ENCODE measurements at places on chromosomes 4 and X.

GRCh38 chr4:158758142-158758541 is 10.7 kb upstream of the FNIP2 start:
- no peak for DNase-seq

DNA sequence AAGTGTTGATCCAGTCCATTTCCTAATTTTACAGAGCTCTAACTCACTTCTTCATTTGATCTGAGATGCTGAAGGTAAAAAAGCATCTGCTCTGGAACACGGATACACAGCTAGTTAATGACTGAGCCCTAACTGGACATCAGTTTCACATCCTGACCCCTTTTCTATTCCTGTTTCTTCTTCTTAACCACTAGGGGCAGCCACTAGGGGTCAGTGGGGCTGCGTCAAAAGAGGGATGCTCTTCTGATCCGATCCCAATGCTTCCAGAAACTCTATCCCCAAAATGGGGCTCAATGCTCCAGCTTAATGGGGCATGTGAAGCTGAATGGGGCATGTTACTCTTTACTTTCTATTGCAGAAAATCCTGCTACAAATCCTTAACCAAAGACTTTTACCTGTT is 33.4 kb upstream of the PHKA2 start:
- peak; percentile 3 for DNase-seq

DNA sequence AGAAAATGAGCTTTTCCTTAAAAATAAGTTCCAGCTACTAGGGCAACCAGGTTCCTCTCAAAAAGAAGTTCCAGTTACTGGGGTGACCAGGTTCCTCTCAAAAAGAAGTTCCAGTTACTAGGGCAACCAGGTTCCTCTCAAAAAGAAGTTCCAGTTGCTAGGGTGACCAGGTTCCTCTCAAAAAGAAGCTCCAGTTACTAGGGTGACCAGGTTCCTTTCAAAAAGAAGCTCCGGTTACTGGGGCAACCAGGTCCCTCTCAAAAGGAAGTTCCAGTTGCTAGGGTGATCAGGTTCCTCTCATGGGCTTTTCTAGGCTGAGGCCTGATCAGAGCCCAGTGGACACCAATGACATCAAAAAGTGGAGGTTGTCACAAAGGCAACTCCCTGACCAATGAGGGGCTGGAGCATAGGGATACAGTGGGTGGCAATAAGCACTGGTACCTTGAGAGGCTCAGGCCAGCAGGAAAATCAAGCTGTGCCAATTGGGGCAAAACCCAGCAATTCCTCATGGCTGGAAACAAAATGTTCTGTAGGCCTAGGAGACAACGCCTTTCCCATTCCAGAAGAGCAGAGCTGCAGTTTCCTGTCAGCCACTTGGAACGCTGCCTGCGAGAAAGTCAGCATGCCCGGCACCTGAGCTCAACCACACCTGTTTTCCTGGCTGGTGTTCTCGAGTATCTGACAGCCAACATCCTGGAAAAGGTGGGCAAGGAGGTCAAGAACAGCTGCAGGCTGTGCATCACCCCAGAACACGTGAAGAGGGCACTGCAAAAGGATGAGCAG is 12.3 kb upstream of the SYTL5 start:
- DNase-seq, result peak; percentile 43

- DNase-seq, result no peak
These were observed 136.5 kb downstream of the PRKX start for GRCh38 chrX:3576886-3577501.

Measured in NCI-H1092 treated with DMSO at 0.1 percent for 48 hours (cell line).